ENCODE measurements at places on chromosomes 12 and 14.

DNA sequence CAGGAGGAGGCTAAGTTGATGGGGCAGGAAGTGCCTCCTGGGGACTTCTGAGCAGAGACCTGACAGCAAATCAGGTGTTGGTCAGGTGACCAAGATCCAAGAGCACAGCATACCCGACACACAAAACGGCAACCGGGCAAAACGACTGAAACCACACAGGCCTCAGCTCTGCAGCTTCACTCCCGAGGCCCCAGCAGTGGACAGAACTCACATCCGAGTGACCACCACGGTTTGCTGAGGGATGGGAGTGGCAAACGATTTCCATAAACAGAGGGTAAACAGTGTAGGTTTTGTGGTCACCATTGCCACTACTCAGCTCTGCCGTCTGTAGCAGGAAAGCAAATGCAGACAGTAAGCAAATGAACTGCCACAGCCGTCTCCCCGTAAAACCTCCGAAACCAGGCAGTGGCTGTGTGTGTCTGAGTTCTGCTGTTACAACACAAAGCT, 14.4 kb downstream of the CHFR start:
- peak; percentile 21 for DNase-seq

GRCh38 chr12:43852744-43853143, 16.9 kb downstream of the TMEM117 start:
- DNase-seq = no peak

GRCh38 chr14:100104523-100105300, 39.5 kb downstream of the EVL start:
- peak; percentile 51 for DNase-seq

DNA sequence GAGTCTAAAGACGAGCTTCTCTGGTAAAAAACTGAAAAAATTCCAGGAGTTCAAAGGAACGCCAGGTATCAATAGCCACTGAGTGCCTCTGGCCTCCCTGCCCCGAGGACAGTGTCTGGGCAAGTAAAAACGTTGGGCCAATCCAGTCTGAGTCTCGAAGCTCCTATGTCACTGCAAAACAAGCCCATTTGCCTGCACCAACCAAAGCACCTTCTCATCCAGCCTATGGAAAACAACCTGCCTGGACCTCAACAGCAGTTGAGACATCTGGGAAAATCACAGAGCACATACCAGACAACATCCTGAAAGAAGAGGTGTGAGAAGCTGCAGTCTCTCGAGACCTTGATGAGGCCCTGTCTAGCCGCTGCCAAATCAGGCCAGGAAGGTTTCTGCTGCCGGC, 56.6 kb downstream of the RNF34 start:
- no peak for DNase-seq

All from activated naive CD4-positive, alpha-beta T cell treated with anti-CD3 and anti-CD28 coated beads for 36 hours (primary cell).